Ovary (tissue), 10 donors: ENCODE measurements at places on chromosomes 11 and 22. TPM values are rescaled to one million over a fixed set of nuclear protein-coding genes. Genes with fewer than 3 reads are reported as not detected.

- no peak for DNase-seq
- H3K27ac ChIP-seq: peak overlapping the region; percentile 43
- H3K27me3 ChIP-seq: no peaks in the 10 kb centered on the region
Observed at GRCh38 chr11:102560555-102561011, 30.0 kb upstream of the MMP7 start.

DNA sequence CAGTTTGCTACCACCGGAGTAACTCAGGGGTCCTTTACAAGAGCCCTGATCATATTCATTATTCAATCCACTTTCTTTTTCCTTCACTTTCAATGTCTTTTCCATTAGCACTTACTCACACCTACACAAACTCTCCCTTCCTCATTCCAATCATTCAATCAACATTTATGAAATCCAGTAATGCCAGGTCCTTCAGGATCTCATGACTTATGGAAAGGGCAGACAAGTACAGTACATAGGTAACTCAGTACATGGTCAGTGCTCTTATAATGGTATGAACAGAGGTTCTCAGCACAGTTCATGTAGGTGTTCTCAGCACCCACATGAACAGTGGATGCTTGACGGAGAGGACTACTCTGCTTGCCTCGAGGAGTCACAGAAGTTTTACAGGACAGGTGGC, 106.6 kb downstream of the USP35 start:
- peaks cover 11% of the 10 kb centered on the region for H3K4me1 ChIP-seq
- H3K27me3 ChIP-seq: no peaks in the 10 kb centered on the region
- no peak for DNase-seq
- H3K36me3 ChIP-seq: no peaks in the 10 kb centered on the region
- no peak overlapping the region for H3K27ac ChIP-seq
- H3K4me3 ChIP-seq: no peak overlapping the region

DNA sequence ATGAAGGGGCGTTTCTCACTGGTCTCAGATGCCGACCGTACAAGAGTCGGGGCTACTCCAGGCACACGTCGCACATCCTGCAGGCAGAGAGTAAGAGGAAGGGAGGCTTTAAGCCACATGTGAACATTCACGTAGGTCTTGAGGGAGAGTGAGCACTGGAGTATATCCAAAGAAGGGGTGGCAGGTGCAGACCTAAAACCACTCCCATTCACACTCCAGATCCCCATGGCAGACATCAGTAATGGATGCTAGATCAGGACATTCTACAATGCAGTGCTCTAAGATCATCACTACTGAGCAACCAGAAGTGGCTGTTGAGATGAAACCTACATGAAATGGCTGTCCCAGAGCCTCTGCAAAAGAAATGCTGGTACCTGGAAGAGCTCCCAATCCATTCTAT, 39.0 kb downstream of the WT1 start:
- H3K4me1 ChIP-seq: no peaks in the 10 kb centered on the region
- no peaks in the 10 kb centered on the region for H3K27me3 ChIP-seq
- DNase-seq: no peak
- no peak overlapping the region for H3K4me3 ChIP-seq

DNA sequence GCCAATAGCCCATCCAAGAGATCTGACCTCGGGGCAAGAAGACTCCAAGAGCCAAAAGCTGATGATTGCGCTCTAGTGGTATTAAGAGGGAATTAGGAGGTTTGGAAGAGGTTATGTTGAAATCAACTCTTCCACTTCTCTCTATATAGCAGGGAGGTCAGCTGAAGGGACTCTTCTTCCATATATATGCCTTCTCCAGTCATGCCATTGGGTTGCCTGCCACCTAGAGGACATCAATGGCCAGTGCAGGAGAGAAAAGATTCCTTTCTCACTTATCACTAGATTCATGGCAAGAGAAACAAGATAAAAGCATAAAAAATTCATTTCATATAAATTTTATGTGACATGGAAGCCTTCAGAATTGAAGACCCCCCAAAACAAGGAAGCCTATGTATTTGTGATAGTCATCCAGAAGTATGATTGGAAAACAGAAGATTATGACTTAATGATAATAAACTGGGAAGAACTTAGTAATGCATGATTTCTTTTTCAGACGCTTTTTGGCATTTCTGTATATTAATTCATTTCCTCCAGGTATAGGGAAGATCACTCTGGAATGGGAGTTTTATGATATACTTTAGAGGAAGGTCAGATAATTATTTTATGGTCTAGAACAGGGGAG, 435.1 kb upstream of the DDI1 start:
- no peak overlapping the region for H3K27ac ChIP-seq
- H3K27me3 ChIP-seq: no peaks in the 10 kb centered on the region
- no peaks in the 10 kb centered on the region for H3K4me1 ChIP-seq

GRCh38 chr11:95153857-95154246, 64.2 kb downstream of the ENDOD1 start:
- no peaks in the 10 kb centered on the region for H3K27me3 ChIP-seq
- no peak overlapping the region for H3K4me3 ChIP-seq
- H3K27ac ChIP-seq: no peak overlapping the region

- no peaks in the 10 kb centered on the region for H3K4me1 ChIP-seq
- no peaks in the 10 kb centered on the region for H3K27me3 ChIP-seq
- no peak for DNase-seq
Observed at GRCh38 chr22:47918276-47918921, 1155.9 kb downstream of the TBC1D22A start.

GRCh38 chr11:33402066-33402465, 144.9 kb downstream of the HIPK3 start:
- H3K36me3 ChIP-seq: no peaks in the 10 kb centered on the region
- H3K27me3 ChIP-seq: no peaks in the 10 kb centered on the region
- no peak overlapping the region for H3K4me3 ChIP-seq

- no peaks in the 10 kb centered on the region for H3K4me1 ChIP-seq
- no peaks in the 10 kb centered on the region for H3K27me3 ChIP-seq
- no peaks in the 10 kb centered on the region for H3K36me3 ChIP-seq
- H3K4me3 ChIP-seq: no peak overlapping the region
- H3K27ac ChIP-seq: no peak overlapping the region
Observed at GRCh38 chr11:21405422-21405821, 736.0 kb downstream of the NELL1 start.

- no peak overlapping the region for H3K27ac ChIP-seq
- H3K36me3 ChIP-seq: no peaks in the 10 kb centered on the region
- no peak overlapping the region for H3K4me3 ChIP-seq
Observed at GRCh38 chr11:3126901-3127691, 38.0 kb downstream of the OSBPL5 start.

DNA sequence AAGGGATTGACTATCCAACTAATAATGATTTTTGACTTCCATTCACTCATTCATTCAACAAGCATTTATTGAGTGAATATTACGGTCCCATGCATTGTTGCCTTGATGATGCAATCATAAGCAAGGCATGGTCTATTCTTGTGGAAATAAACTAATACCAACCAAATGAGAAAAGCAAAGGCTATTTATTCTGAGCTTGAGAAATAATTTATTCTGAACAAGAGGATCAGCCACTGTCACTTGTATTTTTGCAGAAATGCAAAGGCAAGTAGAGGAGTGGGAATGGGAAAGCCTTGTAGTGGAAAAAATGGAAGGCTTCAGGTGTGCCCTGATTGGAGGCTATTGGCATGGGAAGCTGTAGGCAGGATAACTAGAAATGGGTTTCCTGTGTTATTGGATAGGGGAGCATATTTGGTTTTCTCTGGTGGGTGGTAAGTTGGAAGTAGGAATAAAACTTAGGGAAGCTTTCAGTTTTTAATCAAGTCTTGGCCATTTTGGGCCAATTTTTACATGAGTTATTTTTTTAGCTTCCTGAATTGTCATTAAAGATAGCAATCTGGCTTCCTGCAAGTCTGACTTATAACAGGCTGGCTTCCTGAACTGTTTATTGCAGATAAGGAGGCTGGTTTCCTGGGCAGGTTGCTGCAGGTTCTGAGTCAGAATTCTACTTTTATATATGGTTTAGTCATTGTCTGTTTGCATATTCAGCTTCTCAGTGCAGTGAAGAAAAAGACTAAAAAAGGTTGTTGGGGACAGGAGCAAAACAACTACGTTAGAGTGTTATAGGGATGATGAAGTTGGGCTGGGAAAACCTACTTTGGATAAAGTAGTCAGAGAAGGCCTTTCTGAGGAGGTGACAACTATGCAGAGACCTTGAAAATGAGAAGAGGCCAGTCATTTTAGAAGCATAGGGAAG, 106.7 kb downstream of the APIP start:
- no peaks in the 10 kb centered on the region for H3K4me1 ChIP-seq
- H3K27me3 ChIP-seq: no peaks in the 10 kb centered on the region
- H3K36me3 ChIP-seq: no peaks in the 10 kb centered on the region
- no peak for DNase-seq
- no peak overlapping the region for H3K27ac ChIP-seq

DNA sequence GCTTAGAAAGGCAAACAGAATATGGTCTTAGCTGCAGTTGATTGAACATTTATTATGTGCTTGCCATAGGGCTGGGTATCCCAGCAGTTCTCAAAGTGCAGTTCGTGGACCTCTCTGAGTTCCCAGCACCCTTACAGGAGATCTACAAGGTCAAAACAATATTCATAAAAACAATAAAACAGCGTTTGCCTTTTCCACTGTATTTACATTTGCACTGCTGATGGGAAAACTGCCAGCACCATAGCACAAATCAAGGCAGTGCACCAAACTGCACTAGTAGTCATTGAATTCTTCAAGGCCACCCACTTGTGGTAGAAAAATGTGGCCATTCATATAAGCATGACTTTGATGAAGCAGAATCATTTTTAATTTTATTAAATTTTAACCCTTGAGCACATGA, 128.1 kb downstream of the CCDC34 start:
- no peaks in the 10 kb centered on the region for H3K27me3 ChIP-seq
- DNase-seq: no peak
- H3K4me1 ChIP-seq: no peaks in the 10 kb centered on the region
- no peak overlapping the region for H3K27ac ChIP-seq
- H3K36me3 ChIP-seq: no peaks in the 10 kb centered on the region
- no peak overlapping the region for H3K4me3 ChIP-seq

The ANO5 gene
- 3.7 TPM for total RNA-seq

The C22orf42 gene
- not detected for total RNA-seq

The ARVCF gene
- 9.0 TPM for total RNA-seq

The ACRV1 gene
- not detected for total RNA-seq

The LAYN gene
- total RNA-seq: 21.6 TPM
